RPMI7951 (cell line): ENCODE measurements at places on chromosomes 4 and X. TPM values are rescaled to one million over a fixed set of nuclear protein-coding genes. Genes with fewer than 3 reads are reported as not detected.
A peak's percentile ranks its signal among the peaks of the same experiment; 100 is the strongest.

DNA sequence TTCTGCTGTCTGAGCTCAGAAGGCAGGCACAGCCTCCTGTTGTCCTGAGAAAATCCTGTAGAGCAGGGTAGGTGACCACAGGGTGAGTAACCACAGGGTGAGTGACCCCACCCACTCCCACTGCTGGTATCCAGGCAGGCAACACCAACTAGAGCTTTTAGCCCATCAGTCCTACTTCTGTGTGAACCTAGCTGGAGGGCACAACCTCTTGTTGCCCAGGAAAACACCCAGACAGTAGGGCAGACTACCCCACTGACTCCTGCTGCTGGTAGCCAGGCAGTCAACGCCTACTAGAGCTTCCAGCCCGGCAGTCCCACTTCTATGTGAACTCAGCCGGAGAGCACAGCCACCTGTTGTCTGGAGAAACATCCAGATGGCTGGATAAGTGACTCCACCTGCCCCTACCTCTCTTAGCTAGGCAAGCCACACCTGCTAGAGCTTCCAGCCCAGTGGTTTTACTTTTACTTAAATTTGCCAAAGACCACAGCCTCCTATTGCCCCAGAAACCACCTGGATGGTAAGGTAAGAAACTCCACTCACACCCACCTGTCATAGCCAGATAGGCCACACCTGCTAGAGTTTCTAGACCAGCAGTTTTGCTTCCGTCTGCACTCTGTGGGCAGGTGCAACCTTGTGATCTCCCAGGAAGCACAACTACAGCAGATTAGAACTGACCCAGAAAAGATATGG is 371.6 kb downstream of the INPP4B start:
- DNase-seq, result peak; percentile 29

DNA sequence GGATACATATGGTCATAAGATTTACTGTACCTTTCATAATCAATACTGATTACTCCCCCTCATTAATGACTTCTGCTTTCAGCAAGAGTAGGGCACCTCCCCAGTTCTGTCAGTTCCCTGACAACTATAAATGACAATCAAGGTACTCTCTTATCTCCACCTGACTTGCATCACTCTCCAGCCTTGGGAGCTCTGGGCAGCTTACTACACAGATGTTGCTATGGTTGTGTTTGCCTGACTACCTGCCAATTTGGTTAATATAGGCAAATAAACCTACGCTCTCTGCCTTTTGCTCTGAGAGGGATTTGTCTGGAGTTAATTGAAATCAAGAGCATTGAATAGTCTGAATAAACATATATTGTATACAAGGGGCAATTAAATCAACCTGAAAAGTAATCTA is 22.8 kb upstream of the MAP7D3 start:
- DNase-seq, result no peak

GRCh38 chr4:99711657-99712056 is 54.0 kb upstream of the C4orf54 start:
- no peak for DNase-seq

GRCh38 chr4:89835413-89835812 is 1.5 kb downstream of the SNCA start:
- no peak for DNase-seq

DNA sequence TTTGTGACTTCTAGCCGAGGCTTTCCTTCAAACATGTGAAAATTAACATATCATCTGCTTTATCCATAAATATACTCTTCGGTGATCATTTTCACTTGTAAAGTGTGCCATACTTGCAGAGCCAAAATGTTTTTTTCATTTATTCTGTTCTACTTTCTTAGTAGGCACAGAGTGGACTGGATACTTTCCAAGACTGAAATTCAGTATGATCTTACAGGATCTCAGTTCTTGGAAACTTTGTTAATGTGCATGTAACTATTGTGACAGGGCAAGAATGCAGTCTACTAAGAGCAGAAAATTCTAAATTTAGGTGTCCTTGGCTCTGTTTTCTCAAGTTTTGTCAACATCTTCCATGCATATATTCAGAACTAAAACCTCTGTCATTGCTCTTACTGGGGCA is 284.9 kb downstream of the TEX13A start:
- DNase-seq, result no peak

- no peak for DNase-seq
Observed at GRCh38 chr4:70080205-70080604, 30.0 kb downstream of the HTN1 start.

DNA sequence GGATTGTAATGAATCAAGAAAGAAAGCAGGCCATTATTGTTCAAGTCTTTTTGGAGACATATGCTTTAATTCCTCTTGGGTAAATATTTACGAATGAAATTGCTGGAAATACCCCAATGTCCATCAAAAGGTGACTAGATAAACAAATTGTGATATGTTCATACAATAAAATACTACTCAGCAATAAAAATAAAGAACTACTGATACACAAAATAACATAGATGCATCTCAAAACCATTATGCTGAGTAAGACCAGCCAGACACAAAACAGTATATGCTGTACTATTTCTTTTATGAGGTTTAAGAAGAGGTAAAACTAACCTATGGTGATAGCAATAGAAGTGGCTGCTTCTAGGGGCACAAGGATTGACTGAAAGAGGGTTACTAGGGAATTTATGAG is 28.8 kb upstream of the JADE1 start:
- no peak for DNase-seq

The FAM114A1 gene
- 150 and 162 TPM in 2 replicates for total RNA-seq

- DNase-seq, result peak; percentile 85
Observed at GRCh38 chr4:72312032-72312650, 256.9 kb downstream of the ADAMTS3 start.

DNA sequence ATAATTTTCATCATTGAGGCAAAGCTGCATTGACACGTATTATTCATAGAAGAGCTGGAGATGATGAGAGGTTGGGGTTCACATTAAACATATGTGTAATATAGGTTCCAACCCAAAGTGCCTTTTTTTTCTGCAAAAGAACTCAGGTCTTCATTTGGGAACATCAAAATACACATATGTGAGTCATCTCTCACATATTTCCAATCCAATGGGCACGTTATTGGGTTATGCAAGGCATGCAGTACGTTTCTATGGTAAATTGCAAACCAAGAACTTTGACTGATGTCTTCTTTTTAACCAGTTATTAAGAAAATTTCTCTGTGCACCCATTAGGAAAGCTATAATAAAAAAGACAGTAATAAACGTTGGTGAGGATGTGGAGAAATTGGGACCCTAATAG is 150.3 kb upstream of the FAM9B start:
- peak; percentile 56 for DNase-seq

DNA sequence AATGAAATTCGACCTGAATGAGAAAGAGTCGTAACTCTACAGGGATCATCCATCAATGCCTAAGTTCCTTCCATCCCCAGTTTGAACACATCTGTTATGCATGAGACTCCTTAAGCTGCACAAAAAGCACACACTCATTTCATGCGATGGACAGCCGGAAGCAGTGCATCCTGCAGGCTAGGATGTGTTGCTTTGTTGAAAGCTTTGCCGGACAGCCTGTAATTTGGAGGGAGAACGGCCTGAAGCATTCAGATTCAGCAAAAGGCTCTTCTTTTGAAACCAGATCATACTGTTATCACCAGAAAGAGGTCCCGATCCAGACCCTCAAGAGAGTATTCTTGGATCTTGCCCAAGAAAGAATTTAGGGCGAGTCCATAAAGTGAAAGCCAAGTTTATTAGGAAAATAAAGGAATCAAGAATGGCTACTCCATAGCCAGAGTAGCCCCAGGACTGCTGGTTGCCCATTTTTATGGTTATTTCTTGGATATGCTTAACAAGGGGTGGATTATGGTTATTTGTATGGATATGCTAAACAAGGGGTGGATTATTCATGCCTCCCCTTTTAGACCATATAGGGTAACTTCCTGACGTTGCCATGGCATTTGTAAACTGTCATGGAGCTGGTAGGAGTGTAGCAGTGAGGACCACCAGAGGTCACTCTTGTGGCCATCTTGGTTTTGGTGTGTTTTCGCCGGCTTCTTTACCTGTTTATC is 48.1 kb upstream of the DHRSX start:
- no peak for DNase-seq

- DNase-seq, result peak; percentile 33
Observed at GRCh38 chr4:22991576-22991975, 298.8 kb downstream of the GBA3 start.

The GPC3 gene
- total RNA-seq, result 0.49 and 0.84 TPM in 2 replicates

- peak; percentile 32 for DNase-seq
Observed at GRCh38 chr4:186472948-186473347, 82.4 kb downstream of the MTNR1A start.
